CD4-positive, alpha-beta T cell treated with Interleukin-15 for 4 hours (primary cell): ENCODE measurements at places on chromosomes 7 and 10.

DNA sequence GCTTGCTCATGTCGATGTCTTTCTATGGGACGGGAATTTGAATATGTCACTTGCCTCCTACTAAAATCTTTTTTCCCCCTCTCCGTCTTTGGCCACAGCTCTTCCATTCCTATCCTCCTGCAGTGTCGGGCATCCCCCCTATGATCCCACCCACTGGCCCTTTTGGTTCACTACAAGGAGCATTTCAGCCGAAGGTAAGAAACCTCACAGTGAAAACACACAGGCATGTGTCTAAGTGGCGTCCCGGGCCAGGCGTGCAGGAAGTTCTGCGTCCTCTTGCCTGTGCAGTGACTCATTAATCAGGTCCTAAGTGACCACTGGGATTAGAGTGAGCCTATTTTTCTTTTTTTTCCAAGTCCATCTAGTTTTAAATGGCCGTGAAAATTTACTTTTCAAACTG lies 360.5 kb upstream of the GALNT17 start:
- DNase-seq = no peak

DNA sequence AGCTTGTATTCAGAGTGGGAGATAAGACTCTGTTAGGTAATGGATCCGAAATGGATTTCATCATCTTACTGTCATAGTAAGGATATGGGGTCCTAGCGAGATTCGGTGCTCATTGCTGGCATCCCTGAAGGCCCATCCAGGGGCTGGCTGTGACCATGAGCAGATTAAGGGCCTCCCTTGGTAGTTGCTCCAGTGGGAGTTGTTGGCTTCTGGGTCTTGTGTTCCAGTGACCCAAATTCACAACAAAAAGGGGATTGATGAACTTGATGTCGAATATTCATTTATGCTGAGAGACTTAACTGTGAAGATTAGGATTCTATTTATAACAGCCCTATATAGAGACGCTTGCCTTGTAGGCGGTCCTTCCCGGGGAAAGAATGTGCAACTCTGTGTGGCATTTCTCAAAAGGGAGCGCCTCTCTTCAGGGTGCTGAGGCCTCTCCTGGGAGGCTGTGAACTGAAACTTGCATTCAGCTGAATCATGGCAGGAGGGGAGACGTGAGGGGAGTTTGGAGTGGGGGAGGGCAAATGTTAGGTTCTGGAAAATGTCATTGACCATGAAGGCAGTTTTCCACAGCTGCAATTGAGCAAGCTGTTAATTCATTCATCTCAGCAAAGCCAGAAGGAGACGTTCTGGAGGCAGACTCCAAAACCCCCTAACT lies 233.1 kb upstream of the FZD8 start:
- no peak for DNase-seq

DNA sequence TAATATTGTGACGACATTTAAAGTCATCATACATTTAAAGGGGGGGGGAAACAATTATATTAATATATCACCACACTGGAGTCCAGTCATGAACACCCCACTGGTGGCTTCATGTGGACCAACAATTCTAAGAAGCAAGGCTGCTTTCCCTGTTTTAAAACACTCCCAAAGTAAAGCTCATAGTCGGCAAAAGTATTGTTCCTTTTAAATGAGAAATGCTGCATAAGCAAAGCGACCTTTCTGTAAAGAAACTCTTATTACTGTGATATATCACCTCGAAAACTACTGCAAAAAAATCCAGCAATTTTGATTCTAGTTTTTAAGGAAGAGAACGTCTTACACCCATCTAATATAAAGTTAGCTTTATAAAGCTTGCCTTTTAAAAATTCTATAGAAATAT lies 112.8 kb downstream of the DOCK4 start:
- DNase-seq = no peak

- DNase-seq = no peak
Observed at GRCh38 chr10:3149918-3150317, 22.7 kb downstream of the PITRM1 start.

GRCh38 chr7:25949736-25950487 lies 202.1 kb upstream of the NFE2L3 start:
- DNase-seq = no peak

DNA sequence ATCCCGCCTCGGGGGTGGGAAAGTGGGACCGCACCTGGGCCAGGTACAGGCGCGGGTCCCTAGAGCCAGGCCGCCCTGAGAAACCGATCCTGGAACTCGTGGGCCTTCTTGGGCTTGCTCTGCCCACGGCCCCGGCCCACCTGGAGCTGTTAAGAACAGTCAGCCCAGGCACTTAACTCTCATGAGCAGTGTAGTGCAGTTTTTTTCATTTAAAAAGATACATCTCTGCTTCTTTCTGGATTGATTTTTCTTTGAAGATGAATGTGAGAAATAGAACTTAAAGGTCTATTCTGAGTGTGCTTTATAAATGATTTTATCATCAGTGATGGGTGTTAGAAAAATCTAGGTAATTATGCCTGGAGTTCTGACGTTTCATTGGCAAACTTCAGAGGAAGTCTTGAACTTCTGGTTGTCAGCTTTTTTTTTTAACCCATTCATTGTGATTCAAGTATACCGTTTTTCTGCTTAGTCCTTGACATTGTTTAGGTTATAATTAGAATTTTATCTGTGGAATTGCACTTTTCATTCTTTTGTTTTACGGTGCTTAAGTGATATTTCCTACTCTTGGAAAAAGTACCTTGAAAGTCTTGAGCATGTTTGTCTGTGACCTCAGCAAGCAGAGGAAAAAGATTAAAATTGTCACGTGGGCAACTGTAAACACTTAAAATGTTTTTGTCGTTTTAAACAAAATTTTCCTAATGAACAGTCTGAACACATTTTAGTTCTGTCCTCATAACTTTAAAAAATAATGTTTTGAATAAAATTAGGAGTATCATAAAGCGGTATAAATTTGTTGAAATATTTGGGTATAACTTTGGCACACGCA lies 906 bp downstream of the CDK1 start:
- DNase-seq = no peak

GRCh38 chr7:40891232-40891631 lies 756.4 kb downstream of the SUGCT start:
- no peak for DNase-seq

GRCh38 chr7:127629268-127629854 lies 11.4 kb upstream of the PAX4 start:
- DNase-seq = peak; percentile 9

GRCh38 chr7:435630-436366 lies 83.8 kb downstream of the PDGFA start:
- no peak for DNase-seq
